ENCODE measurements at places on chromosomes 7 and 10.

GRCh38 chr7:96273716-96274115 lies 48.2 kb downstream of the SLC25A13 start:
- no peak for DNase-seq

- DNase-seq, result no peak
Observed at GRCh38 chr7:107631588-107632491, 28.8 kb upstream of the SLC26A4 start.

- DNase-seq, result no peak
Observed at GRCh38 chr10:28945959-28946358, 268.6 kb downstream of the BAMBI start.

GRCh38 chr10:78225594-78225993 lies 191.9 kb downstream of the RPS24 start:
- no peak for DNase-seq

DNA sequence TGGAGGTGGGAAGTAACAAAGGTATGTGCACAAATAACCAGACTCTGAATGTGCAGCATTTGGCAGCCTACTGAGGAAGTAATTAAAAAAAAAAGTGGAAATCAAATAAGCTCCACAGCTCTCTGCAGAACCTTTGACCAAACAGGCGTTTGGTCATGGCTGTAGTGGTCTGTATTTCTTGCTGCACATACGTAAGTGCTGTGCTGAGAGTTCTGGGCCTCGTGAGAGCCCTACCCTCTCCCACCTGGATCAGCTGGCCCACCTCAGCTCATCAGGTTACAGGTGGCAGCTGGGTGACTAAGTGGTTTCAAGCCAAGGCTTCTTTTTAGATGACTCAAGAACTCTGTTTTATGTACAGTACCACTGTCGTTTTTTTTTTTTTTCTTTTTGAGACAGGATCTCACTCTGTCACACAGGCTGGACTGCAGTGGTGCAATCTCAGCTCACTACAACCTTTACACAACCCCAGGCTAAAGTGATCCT lies 178.2 kb upstream of the KLF6 start:
- DNase-seq, result no peak

- no peak for DNase-seq
Observed at GRCh38 chr7:133724148-133724547, 403.0 kb upstream of the LRGUK start.

Measured in central memory CD4-positive, alpha-beta T cell (primary cell).